ENCODE measurements at places on chromosomes 7 and 10.

DNA sequence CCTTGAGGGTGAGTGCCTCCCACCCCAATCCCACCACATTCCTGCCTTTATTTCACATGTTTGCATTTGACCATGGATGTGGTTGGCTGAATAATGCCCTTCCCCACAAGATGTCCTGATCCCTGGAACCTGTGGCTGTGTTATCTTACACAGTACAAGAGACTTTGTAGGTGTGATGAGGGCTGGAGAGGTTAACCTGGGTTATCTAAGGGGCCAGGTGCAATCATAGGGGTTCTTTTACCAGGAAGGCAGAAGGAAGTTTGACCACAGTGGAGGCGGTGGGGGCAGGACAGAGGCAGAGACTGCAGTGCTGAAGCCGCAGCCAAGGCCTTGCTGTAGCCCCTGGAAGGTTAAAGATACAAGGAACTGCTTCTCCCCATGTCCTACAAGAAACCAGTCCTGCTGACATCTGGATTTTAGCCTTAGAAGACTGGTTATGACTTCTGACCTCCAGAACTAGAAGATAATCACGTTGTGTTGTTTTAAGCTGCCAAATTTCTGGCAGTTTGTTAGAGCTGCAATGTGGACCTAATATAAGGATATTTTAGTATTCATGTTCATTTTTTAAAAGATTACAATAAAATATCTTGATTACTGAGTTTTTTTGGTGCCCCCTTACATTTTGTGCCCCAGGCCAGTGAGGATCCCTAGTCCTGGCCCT lies 136.6 kb downstream of the ARHGAP22 start:
- no peak for DNase-seq

DNA sequence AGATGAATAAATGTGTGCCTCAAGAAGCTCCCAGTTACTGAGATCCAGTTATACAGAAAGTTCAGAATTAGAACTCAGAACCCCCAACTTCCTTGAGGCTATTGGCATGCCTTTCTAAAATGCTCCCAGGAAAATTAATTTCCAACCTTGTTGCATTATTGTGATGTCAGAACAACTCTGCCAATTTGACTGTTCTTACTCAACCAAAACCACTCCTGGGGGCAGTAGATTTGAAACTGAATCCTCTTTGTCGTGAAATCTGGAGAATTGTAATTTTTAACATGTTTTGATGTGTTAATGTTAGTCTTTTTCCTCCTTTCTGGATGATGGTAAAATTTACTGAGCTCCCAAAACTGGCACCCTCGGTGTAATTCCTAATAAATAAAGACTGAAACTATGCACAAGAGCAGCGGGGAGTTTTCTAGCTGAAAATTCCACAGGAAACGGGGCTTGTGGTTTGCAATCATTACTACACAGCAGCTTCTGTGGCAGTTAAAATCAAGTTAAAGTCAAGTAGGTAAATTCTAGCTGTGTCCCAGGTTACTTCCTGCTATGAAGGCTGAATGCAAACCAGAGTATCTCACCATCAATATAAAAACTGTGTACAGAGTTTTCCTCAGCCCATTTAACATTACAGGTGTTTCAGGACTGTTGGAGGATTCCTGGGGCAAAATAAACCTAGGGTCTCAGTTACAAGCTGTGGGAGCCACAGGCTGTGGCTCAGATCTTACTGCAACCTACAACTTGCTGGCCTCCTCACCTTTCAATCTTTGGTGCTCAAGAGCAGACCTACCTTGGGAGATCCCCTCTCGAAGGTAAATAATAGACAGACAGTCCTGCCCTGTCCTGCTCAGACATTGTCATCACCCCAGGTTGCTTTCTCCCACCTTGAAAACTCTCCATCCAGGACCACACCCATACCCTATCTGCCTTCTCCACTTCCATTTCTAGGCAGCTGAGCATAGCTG lies 156.3 kb upstream of the KMT2E start:
- DNase-seq, result no peak

- DNase-seq, result no peak
Measured at GRCh38 chr7:1814089-1814811, 144.2 kb downstream of the ELFN1 start.

DNA sequence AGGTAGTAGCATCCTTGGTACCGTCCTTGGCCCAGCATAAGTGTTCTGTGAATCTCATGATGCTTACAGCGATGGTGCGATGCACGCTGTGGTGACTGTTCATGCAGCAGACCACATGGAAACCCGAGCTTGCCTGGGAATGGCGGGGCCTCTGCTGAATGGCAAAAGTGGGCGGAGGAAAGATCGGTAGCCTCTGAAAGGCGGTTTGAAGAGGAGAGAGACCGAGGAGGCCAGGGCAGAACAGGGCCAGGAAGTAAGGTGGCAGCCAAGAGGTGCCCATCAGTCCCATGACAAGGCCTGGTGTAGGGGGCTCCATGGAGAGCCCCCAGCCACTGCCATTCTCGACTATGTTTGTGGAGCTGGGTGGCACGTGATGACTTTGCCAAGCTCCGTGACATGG lies 33.2 kb upstream of the CNPY1 start:
- no peak for DNase-seq
